ENCODE measurements at places on chromosomes 1 and 21.
A peak's percentile ranks its signal among the peaks of the same experiment; 100 is the strongest.

- no peak for DNase-seq
Measured at GRCh38 chr1:171939740-171940139, 98.4 kb downstream of the DNM3 start.

DNA sequence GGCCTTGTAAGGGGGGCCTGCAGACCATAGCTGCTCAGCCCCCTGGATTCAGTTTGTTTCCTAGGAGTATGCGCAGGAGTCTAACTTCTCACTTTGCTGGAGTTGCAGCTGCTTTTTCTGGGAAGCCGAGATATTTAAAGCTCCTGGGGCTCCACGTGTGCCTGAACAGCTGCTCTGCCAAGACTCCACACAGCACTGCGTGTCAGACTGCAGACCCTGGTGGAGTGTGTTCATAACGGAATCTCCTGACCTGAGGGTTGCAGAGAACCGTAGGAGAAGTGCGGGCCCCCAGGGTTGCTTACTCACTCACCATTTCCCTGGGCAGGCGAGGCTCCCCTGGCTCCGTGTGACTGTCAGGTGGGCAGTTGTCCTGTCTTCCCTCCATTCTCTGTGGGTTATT lies 474.3 kb upstream of the TMPRSS15 start:
- no peak for DNase-seq

GRCh38 chr1:9121496-9122409 lies 7.1 kb downstream of the GPR157 start:
- DNase-seq = no peak

DNA sequence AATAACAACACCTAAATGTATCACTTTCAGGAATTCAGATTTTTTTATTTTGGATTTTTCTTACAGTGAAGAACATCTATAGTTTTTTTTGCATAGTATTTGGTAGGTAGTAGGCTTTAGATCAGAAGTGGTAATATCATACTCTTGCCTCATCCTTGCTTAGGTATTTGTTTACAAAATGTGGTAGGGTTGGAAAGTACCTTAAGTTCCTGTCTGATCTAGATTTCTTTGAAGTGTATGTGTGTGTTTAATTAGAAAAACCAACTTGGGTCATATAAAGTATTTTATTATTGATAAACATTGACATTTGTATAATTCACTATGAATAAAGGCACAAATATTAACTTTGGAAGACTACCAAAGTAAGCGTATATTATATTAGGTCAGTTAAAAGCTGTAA lies 85.3 kb upstream of the GPR88 start:
- DNase-seq = no peak

- no peak for DNase-seq
Measured at GRCh38 chr21:15062606-15062965, 2.2 kb downstream of the NRIP1 start.

DNA sequence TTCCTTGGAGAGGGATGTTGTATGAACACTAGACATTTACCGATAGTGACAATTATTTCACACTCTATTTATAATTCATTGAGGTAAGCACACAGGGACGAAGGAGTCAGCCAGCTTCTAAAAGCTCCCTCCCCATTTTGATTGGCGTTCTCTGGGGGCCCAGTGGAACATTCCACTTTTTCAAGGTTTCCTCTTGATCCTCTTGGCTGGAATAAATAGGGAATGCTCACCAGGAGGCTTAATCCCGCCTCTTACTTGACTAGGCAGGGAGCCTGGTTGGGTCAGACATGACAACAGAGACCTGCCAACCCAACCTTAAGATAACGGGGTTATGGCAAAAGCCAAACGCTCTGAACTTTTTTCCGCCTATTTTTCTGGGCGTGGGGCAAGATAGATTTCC lies 974 bp downstream of the ACTN2 start:
- DNase-seq = no peak

DNA sequence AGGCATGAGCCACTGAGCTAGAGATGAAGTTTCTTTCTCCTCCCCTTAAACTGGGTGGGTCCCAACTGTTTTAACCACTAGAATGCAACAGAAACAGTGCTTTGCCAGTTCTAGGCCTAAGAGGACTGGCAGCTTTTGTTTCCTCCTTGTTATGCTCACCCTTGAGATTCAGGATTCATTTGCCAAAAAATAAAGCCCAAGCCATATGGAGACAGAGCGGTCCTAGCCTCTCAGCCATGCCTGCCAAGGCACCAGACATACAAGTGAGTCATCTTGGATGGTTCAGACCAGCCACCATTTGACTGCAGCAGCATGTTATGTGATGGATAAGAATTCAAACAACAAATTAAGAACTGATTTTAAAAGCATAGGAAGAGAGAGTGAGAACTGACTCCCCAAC lies 38.1 kb upstream of the STUM start:
- no peak for DNase-seq

DNA sequence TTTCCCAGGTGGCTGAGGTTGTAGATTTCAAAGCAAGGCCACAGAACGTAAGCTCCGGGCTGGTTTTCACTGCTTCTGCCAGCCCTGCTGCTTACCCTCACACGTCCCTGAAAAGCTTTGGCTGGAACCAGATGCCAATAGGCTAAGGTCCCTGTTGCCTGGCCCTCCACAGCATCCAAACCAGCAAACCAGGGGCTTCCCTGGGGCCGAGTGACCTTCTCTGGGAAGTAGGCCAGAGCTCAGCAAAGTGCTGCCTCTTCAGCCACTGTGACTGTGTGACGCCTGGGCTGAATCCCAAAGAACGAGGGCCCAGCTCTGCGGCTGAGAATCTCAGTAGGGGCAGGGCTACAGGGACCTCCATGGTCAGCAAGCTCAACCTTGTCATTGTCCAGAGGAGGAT lies 28.9 kb upstream of the RBM15 start:
- no peak for DNase-seq

DNA sequence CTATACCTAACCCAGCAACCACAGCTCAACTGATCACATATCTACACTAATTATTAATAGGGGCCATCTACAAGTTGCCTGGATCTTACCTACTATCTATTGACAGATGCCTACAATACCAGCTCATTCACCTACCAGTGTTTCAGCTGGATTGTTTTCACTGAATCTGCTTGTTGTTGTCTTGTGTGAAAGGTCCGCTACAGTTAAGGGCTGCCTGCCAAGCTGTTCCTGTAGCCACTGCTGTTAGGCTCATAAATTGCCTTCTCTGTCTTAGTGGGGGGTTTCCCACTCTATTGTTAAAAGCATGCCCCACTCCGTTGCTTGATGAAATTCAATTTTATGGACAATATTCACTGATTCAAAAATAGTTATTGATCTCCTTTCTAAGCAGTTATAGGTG lies 199.7 kb upstream of the TMPRSS15 start:
- no peak for DNase-seq

DNA sequence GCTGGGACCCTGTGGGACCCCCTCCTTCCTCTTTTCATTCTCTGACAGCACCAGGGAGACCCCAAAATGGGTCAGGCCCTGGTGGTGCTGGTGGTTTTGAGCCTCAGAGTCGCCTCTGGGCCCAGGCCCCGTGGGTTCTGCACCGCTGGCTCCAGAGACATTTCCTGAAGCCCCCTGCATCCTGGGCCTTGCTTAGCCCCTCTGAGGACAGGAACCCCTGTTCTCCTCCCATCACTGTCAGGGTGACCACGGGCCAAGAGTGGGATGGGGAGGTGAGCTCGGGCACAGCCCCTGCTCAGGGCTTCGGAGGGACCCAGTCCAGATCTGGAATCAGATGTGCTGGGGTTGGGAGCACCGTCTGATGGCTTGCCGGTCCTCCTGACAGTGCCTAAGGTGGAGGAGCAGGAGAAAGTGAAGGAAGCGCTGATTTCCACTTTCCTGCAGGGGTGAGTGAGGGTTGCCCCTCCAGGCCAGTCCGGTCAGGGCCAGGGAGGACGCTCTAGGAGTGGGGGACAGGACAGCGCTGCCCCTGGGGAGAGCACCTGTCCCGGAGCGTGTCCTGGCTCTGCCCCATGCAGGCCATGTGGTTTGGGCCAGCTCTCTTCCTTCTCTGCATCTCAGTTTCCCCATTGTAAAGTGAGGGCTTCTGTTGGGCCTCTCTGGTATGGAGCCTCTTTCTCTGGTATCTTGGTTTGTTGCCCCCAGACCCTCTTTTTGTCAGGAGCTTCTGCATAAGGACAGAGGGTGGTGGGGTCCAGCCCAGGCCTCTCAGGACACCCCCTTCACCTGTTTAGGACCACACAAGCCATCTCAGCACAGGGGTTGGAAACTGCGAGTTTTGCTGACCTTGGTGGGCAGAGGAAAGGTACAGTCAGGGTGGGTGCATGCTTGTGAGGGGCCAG lies 71.0 kb downstream of the TRIM11 start:
- DNase-seq = no peak

- DNase-seq = no peak
Measured at GRCh38 chr1:60145771-60146170, 72.2 kb upstream of the C1orf87 start.

GRCh38 chr1:17635276-17635675 lies 95.8 kb downstream of the ARHGEF10L start:
- DNase-seq = no peak

GRCh38 chr1:172637522-172637921 lies 21.4 kb upstream of the FASLG start:
- DNase-seq = no peak

DNA sequence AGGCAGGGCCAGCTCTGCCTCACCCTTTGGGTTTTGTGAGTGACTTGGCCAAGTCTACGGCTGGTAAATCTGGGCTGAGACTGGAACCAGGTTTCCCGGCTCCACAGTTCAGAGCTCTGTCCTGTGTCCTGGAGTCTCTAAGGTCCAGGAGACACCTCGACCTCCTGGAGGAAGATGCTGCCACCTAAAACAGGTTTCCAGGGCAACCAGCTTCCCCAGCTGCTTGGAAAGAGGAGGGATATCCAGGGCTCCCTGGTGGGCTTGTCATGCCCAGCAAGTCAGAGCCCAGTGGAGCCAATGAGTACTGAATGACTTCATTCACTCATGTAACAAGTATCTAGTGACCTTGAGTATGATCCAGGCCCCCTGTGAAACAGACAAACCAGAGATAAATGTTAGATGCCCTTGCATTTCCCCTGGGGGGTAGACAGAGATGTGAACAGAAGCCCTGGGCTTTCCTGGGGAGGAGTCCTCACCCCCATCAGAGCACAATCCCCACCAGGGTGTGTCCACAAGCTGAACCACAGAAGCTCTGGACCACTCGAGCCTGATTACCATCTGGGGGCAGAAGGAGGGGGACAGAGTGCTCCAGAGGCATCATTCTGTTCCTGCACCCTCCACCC lies 181.2 kb upstream of the RAB4A start:
- no peak for DNase-seq

- no peak for DNase-seq
Measured at GRCh38 chr1:16012590-16013219, 5.1 kb downstream of the HSPB7 start.

DNA sequence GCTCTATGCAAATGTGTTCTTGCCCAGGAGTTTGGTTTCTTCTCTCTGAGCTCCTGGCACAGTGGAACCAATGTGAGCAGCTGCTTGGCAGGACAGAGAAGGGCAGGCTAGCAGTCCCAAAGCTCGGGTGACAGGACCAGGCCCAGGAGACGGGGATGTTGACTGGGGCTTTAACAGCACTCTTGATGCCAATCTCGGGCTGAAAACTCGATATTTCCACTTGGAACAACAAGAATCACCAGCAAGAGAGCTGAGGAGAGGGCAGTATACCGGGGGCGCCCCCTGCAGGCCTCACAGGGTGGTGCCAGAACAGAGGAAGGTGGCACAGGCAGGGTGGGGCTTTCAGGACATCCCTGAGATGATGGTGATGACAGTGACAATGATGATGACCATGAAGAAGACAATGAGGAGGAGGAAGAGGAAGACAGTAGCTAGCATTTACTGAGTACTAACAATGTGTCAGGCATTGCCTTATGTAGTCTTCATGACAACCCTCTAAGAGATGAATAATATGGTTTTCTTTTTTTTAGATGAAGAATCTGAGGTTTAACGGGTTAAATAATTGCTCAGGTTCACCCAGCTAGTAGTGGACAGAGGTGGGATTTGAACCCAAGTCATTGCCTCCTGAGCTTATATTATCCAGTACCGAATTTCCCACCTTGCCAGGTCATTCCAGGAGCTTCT lies 2.7 kb upstream of the KCNJ9 start:
- DNase-seq = peak; percentile 2

GRCh38 chr1:186213225-186213607 lies 161.8 kb downstream of the TPR start:
- no peak for DNase-seq

- no peak for DNase-seq
Measured at GRCh38 chr1:208855403-208855802, 611.2 kb upstream of the PLXNA2 start.

DNA sequence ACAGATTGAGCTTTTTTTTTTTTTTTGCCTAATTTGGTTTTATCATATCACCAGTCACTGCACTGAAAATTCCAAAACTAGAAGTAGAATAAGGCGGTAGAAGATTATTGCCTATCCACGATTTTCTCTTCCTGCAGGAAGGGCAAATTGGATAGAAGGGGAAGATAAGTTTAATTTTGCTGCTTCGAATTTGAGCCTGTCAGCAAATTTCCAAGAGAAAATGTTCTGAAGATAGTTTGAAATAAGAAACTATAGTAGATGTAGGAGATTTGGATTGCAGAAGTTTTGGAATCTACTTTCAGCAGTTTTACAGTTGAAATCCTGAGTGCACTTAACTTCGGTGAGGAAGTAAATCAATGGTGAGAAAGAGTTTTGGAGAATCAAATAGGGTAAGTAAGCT lies 164.9 kb downstream of the PTBP2 start:
- DNase-seq = no peak

DNA sequence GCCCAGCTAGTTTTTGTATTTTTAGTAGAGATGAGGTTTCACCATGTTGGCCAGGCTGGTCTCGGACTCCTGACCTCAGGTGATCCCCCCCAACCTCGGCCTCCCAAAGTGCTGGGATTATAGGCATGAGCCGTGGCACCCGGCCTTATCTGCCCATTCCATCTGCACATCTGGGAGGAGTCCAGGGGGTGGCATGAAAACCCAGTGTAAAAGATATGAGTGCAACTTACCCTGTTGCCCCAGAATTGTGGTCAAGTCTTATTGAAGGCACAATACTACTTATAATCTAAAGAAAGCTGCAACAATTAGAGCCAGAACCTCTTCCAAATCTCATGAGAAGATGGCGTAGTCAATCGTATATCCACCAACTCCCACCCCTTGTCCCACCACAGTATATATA lies 18.4 kb downstream of the CTXND2 start:
- no peak for DNase-seq

DNA sequence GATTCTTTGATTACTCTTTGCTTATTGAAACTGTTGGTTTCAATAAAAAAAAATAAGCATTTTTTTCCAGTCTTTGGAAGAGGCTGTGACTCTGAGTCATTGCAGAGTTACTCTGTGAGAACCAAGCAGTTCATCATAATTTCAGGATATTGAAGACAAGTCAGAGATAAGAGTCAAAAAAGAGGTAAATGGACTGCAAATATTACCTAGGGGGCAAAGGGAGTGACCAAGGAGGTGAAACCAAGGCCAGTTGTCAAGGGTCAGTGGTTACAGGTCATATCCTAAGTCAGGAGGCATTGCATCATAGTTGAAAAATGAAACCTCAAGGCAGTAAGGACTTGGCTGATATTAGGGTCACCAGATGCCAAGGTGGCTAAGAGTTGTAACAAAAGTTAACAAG lies 597.1 kb upstream of the USP24 start:
- DNase-seq = no peak

GRCh38 chr1:37472281-37472680 lies 2.1 kb upstream of the ZC3H12A start:
- no peak for DNase-seq

Measured in NCI-H1436 (cell line).